CD4-positive, alpha-beta T cell treated with Interleukin-1 beta for 1 hour (primary cell): ENCODE measurements at places on chromosomes 12 and 14.

- no peak for DNase-seq
Observed at GRCh38 chr14:30142216-30142615, 214.6 kb upstream of the PRKD1 start.

DNA sequence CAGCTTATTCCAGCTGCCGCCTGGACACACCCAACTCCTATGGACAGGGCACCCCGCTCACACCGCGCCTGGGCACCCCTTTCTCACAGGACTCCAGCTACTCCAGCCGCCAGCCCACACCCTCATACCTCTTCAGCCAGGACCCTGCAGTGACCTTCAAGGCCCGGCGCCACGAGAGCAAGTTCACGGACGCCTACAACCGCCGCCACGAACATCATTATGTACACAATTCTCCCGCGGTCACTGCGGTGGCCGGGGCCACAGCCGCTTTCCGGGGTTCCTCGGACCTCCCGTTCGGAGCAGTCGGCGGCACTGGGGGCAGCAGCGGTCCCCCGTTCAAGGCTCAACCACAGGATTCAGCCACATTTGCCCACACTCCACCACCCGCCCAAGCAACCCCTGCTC is 5.9 kb downstream of the SETD1B start:
- DNase-seq: no peak

GRCh38 chr14:92939699-92940098 is 16.7 kb downstream of the CHGA start:
- DNase-seq: no peak

GRCh38 chr14:36099619-36100018 is 76.9 kb downstream of the PTCSC3 start:
- no peak for DNase-seq

DNA sequence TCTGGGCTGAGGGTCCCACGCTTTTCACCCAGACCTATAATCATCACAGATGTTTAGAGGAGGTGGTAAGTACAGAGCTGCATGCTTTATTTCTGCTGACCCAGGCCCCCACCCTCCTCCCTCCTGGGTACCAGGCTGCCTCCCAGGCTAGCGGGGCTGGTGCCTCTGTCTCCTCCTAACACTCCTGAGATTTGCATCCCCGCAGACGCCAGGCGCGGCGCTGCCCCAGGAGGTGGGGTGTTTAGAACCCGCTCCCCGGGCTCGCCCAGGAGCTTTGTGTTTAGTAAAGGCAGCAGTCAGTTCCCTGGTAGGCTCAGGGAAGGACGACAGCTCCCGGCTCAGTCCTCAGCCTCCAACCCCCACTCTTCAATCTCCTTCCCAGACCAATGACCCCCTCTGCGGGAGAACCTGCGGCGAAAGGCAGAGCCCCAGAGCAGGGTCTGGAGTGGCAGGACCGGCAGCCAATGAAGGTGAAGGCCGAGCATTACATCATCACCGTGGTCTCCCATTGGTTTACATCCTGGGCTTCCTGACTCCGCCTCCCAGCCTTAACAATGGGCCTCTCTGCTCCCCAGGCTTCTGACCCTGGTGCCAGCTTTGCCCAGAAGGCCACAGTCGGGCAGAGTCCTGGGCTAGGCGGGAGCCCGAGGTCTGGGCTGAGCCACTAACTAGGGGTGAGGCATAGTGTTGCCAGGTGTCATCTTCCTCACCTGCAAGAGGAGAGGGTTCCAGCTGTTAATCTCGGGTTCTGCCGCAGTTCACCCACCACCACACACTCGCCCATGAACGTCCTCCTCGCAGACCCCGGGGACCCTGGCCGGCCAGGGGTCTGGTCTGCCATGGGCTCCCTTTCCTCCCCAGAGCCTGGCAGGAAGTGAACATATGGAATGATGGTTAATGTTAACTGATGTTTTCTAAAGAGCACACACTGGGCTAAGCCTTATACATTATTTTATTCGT is 57.5 kb downstream of the CALM1 start:
- DNase-seq: no peak

DNA sequence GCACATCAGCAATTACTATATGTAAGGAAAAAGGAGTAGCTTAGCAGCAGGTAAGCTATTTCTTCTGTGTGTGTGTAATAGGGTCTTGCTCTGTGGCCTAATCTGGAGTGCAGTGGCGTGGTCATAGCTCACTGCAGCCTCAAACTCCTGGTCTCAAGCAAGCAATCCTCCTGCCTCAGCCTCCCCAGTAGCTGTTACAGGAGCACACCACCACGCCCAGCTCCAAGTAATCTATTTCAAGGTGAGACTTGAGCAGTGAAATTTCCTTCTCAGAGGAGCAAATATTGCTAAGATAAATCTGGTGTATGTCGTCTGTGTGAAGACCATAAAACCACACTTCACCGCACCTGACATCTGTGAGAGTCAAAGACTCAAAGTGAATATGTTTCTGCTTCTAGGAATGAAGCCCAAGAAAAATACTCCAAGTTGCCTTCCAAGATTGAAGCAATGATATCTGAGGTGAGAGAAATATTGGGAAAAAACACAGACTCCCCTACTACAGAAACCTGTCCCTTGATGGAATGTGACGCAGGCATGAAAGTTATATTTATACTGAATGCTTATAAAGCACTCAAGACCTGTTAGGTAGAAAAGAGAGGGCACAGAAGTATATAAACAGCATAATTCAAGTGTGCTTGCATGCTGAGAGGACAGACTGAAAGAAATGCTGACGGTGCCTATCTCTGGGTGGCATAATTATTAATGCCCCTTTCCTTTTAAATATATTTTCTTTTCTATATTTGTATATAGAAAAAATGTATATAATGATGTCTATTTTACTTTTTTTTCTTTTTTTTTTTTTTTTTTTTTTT is 2.5 kb upstream of the SELPLG start:
- DNase-seq: no peak
